SK-MEL-5 (cell line): ENCODE measurements at places on chromosomes 5 and 9. TPM values are rescaled to one million over a fixed set of nuclear protein-coding genes. Genes with fewer than 3 reads are reported as not detected.
A peak's percentile ranks its signal among the peaks of the same experiment; 100 is the strongest.

- DNase-seq: no peak
Observed at GRCh38 chr9:18067548-18068120, 406.3 kb upstream of the ADAMTSL1 start.

DNA sequence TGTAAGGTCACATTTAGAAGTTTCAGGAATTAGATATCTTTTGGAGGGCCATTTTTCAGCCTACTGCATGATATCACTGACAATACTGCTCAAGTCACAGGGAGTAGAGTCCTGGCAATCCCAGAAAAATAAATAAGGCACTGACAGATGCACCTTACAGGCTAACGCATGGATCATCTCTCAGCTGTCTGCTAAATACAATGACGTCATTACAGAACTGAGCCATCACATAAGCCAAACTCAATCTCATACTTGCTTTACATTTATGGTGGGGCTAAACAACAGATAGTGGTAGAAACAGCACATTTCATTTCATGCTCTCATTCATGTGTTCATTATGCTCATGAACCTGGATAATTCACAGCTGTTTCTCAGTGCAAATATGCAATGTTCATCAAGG lies 243.7 kb downstream of the SEMA5A start:
- no peak for DNase-seq

The TLN1 gene
- 58.0 and 66.8 TPM in 2 replicates for total RNA-seq

- DNase-seq: no peak
Observed at GRCh38 chr5:35900972-35901695, 37.3 kb downstream of the CAPSL start.

DNA sequence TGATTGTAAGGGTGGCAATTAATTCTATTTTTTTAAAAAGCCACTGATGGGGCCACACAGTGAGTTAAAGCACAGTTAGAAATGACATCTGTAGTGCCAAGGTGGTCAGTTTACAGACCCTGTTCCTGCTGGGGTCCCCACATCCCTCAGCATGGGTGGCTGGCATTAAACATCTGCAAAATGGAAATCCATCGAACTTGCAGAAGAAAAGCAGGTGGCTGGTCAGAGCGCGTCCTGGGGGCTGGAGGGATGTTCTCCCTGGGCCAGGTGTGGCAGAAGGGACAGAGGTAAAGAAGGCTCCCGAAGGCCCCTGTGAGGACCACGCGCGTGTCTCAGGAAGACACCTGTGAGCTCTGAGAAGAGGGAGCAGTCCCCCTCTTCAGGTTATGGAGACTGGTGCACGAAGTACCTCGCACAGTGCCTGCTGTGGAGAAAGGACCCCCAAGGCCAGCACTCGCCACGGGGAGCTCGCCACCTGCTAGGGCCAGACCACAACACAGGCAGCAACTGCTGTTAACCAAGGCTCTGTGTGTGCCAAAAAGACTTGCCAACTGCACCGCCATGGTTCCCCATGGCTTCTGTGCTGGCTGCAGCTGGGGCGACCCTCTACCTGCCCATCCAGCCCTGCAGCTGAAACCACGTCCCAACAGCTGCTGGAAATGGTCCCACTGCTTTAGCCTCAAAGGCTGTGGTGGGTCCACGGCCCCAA lies 65.2 kb downstream of the RASGEF1C start:
- DNase-seq: no peak

GRCh38 chr5:136038635-136039034 lies 9.8 kb downstream of the TGFBI start:
- no peak for DNase-seq

- no peak for DNase-seq
Observed at GRCh38 chr9:131739133-131739958, 530 bp downstream of the RAPGEF1 start.

The PDE6A gene
- total RNA-seq: 0.08 and 0.26 TPM in 2 replicates

The SPZ1 gene
- not detected in 2 replicates for total RNA-seq

The PNPLA7 gene
- 0.29 and 0.37 TPM in 2 replicates for total RNA-seq

DNA sequence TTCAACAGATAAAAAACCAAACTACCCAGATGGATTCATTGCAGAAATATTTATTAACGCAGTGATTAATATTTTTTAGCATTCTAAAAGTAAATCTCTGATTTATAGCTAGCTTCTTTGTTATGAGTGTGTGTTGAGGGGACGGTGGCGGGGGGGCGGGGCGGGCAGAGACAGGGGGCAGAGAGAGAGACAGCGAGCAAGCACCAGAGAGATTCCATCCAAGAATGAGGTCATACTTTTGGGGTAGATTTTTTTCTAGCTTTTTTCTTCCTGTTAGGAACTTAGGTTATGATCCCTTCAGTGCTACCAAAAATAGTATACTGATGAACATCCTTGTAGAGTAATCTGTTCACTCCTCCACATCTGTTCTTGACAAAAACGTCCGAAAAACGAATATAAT lies 500 bp upstream of the ZNF883 start:
- DNase-seq: no peak

The PCDHGA7 gene
- 0.71 and 1.6 TPM in 2 replicates for total RNA-seq

DNA sequence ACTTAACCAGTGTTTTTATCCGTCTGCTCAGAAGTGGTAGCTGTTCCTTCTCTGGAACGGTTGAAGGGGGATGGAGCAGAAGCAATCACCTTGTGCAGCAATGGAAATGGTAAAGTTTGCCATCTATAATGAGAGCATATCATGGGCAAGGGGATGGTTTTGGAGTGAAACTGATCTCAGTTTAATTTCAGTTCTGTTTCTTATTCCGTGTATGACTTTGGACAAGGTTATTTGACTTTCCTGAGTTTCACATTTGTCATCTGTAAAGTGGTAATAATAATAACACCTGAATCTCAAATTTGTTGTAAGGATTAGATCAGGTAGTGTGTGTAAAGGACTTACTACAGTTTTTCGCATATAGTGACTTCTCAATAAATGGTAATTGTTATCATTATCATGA lies 106.1 kb downstream of the PCSK1 start:
- DNase-seq: no peak

DNA sequence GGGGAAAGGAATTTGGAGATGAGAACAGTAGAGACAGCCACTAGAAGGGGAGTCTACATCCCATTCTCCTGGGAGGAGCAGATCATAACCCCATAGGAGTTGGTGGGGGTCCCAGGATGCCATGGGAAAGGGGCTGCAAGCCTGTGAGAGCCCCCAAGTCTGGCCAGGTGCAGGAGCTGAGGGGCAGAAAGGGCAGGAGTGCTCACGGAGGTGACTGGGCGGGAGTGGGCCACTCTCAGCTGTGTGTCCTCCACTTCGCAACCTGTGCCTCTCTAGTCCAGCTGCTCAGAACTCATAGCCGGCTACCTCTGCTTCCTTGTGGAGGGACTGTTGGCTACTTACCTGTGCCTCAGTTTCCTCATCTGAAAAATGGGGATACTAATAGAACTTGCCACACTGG lies 263.9 kb downstream of the FSTL4 start:
- DNase-seq: no peak

- no peak for DNase-seq
Observed at GRCh38 chr9:137676998-137677397, 58.2 kb downstream of the EHMT1 start.

- DNase-seq: no peak
Observed at GRCh38 chr9:111938427-111938800, 41.8 kb downstream of the UGCG start.

DNA sequence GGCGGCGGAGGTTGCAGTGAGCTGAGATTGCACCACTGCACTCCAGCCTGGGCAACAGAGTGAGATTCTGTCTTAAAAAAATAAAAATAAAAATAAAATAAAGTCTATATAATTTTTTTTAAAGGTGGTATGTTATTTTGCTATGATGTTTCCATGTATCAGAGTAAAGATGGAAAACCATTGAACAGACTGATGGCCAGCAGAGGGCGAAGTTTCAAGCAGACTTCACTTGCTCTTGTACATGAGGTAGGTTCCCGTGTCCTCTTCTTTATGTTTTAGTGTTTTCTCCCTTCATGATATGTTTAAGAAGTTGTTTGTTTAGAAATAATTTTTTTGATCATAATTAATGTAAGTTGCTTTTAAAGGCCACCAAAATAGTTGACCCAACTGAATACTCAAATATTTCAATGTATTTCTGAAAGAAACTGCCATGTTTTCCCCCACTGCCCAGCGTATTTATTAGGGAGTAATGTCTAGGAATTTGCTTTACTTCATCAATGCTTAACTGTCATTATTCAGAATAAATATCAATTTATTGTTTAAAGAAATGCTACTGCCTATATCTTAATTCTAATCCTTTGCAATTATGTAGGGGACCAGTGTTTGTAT lies 146.4 kb downstream of the HACD4 start:
- DNase-seq: peak; percentile 71

DNA sequence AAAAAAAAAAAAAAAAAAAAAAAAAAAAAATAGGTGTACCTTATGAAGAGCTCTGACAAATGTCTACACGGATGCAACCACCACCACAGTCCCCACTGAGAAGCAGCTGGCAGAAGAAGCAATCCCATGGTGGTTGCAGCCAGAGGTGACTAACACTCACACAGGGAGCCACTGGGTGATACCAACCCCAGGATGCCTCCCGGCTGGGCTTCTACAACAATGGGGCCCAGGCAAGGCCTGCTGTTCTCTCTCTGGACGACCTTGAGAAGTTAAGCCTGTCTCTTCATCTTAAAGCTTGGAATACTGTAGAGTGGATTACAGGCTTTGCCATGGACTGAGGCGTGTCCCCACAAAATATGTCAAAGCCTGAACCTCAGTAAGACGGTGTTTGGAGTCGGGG lies 104.1 kb downstream of the ROR2 start:
- no peak for DNase-seq

DNA sequence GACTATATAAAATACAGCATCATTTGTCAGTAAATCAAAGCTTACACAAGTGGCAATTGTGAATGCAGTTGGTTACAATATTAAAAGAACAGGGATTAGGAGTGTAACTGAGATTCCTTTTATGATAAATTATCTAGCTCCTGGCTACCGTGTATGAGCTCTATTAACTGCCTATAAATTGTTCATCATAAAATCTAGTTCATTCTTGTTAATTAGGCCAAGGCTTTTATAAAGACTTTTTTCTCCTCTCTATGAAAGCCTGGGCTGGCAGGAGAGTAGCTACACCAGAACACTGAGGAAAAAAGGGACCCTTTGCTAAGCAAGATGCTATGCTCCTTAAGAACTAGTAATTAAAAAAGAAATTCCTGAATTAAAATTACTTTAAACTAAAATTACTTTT lies 132.4 kb upstream of the MEF2C start:
- no peak for DNase-seq

DNA sequence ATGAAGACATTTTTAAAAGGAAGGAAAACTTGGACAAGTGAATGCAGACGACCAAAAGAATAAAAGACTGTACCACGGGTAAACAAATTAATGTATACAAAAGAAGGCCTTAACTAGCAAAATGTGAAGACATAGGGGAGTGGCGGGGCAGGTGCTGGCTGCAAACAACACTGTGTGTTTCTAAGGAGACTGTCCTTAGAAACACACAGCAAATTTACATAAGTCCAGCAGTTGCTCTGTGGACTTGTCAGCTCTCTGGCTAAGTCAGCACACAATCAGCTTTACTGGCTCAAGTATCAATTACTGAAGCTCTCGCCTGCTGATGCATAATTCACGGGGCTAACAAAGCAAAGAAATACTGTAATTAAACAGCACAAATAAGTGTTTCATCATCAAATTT lies 24.8 kb downstream of the PTBP3 start:
- DNase-seq: no peak

DNA sequence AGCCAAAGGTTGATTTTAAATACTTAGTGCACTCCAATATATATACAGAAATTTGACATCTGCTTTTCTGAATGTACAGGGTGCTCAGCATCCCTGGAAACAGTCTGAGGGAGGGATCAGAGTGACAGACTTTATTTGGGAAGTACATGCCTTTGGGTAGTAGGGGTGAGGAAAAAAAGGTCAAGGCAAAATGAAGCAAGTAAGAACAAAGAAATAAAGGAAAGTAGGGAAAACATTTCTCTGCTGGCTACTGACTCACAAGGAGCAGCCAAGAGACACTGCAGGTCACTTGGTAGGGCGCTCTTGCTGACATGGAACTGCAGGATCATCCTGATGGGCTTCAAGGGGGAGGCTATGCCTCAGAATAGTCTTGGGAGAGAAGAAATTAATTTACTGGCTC lies 380.9 kb downstream of the RAB3C start:
- no peak for DNase-seq

GRCh38 chr5:2442496-2443354 lies 308.8 kb downstream of the IRX2 start:
- DNase-seq: no peak

DNA sequence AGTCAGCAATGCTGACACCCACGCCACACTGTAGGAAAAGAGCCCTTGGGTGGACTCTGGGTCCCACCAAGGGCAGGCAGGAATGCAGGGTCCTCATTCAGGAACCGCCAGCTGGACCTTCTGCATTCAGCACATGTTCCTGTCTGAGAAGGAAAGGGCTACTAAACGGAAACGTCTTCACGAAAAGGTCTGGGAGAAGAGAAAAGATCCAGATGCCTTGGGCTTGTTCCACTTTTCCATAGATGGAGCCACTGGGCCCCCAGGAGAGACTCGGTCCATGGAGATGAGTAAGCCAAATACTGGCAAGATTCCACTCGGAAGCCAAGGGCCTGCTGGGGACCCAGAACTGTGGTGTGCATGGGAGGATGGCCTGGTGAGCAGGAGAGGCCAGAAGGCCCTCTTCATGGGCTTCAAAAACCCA lies 38.4 kb downstream of the LHFPL2 start:
- no peak for DNase-seq

- no peak for DNase-seq
Observed at GRCh38 chr5:111514087-111514486, 1.8 kb upstream of the STARD4 start.

DNA sequence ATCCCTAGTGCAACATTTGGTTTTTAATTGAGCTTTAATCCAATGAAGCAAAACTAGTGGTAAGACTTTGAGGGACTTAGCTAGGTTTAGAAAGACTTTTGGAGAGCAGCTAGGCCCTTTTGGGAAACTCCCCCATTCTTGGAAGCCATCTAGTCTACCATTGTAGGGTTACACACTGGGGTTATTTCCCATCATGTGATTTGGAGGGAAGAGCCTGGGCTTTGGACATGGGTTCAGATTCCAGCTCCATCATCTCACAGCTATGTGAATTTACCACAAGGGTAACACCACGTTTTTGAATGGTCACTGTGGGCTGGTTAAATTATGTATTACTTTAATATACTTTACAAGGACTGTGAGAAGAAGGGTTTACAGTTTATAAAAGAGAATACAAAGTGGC lies 18.3 kb upstream of the TNFSF15 start:
- no peak for DNase-seq

The HCN1 gene
- 1.2 and 1.4 TPM in 2 replicates for total RNA-seq

DNA sequence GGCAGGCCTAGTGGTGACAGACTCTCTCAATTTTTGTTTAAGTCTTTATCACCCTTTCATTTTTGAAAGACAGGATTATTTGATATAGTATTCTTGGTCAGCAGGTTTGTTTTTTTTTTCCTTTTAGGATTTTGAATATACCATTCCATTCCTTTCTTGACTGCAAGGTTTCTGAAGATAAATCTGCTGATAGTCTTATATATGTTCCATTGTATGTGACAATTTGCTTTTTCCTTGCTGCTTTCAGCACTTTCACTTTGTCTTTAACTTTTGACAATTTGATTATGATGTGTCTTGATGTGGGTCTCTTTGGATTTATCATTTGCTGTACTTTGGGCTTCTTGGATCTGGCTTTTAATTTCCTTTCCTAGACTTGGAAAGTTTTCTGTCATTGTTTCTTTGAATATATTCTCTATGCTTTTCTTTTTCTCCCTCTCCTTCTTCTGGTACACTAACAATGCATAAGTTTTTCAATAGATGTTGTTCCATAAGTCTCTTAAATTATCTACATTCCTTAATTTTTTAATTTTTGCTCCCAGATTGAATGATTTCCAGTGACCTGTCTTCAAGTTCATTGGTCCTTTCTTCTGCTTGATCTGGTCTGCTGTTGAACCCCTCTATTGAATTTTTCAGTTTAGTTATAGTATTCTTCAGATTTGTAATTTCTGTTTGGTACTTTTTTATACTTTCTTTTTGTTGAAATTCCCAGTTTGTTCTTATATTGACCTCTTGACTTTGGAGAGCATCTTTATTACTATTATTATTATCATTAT lies 14.6 kb upstream of the FBXW2 start:
- no peak for DNase-seq
